ENCODE measurements at places on chromosomes 12 and 14.
A peak's percentile ranks its signal among the peaks of the same experiment; 100 is the strongest.

DNA sequence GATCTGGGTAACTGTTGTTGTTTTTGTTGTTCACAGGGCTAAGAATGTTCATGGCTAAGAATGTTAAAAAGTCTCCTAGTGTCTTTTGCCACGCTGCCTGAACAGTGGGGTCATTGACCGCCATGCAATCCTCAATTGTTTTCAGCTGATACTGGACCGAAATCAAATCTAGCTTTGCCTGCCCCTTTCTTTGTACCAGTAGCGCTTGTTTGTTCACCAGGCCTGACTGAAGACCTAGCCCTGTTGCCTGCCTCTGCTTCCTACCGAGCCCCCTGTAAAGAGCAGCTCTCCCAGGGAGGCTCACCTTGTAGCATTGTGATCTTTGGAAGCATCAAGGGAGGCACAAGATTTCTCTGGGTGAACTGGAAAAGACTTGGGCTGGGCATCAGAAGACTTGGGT lies 6.7 kb downstream of the PSEN1 start:
- no peak for DNase-seq

DNA sequence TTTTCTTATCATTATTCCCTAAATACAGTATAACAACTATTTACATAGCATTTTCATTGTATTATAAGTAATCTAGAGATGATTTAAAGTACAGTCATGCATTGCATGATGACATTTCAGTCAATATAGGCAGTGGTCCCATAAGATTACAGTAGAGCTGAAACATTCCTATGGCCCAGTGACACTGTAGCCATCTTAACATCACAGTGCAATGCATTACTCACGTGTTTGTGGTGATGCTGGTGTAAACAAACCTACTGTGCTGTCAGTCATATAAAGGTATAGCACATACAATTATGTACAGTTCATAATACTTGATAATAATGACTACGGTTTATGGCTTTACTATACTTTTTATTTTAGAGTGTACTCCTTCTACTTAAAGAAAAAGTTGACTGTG lies 13.3 kb downstream of the LLPH start:
- DNase-seq: peak; percentile 56

GRCh38 chr14:75341620-75342019 lies 63.0 kb downstream of the FOS start:
- DNase-seq: no peak

GRCh38 chr12:70043490-70044138 lies 199.6 kb upstream of the CNOT2 start:
- no peak for DNase-seq

DNA sequence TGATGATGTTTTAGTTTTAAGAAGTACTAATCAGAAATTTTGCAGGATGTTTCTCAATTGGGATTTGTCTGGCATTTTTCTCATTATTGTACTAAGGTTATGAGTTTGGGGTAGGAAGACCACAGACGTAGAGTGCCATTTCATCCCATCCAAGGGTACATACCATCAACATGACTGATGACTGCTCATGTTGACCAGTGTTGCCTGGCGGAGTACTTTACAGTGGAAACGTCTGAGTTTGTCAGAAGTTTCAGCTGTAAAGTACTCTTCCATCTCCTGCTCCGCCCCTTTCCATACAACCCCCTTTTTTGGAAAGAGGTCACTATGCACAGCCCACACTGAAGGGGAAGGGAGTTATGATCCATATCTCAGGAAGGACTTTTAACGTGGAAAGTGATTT lies 74.2 kb downstream of the RCOR1 start:
- DNase-seq: no peak

- peak; percentile 41 for DNase-seq
These were observed 9.2 kb downstream of the TUNAR start for GRCh38 chr14:95885866-95886265.

DNA sequence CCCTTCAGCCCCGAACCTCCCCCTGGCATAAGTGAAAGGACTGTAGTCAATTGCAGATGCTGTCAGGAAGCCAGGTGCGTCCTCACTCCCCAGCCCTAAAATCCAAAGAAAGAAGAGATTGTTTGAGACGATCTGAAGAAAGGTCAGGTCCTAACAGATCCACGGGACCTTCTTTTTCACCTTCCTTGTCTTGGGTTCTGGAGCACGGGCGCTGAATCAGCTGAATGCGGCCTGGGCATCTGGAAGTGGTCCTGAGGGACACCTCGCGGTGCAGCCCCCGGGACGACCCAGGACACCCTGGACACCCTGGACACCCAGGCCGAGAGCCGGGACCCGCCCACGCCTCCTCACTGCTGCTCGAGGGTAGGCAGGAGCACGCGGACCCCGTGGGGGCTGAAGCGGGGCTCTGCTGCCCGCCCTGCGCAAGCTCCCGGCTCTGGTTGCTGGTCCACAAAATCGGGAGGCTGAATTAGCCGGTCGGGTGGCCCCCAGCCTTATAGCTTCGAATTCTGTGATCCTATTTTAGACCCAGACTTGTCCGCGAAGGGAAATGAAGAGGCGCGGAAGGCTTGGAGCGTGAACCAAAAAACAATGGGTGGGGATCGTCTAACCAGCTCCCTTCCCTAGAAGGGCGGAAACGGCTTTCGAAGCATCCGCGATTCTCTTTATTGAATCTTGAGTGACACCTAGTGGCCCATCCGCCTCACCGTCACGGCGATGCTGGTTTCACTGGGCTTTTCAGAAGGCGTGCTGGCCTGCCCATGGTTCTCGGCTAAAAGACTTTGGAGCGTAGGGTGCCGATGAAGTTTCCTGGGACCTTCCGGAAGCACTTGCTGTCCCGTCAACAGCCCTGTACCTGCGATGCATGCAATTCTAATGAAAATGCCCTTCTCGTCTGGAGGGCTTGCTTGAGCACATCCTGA lies 46.4 kb upstream of the PLXNC1 start:
- peak; percentile 94 for DNase-seq

- DNase-seq: peak; percentile 42
These were observed 47.4 kb downstream of the AVPR1A start for GRCh38 chr12:63103494-63104131.

DNA sequence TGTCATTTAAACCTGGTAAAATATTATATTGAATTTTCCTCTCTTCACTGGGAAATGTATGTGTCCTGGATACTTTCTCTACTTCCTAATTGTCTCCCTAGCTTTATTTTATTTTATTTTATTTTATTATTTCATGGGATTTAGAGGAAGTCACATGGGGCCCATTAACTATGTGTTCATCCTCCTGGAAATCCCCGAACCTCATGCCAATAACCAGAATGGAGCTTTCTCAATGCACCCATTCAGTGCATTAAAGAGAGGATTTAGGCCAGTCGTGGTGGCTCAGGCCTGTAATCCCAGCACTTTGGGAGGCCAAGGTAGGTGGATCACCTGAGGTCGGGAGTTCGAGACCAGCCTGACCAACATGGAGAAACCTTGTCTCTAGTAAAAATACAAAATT lies 1.3 kb upstream of the RPGRIP1 start:
- no peak for DNase-seq

DNA sequence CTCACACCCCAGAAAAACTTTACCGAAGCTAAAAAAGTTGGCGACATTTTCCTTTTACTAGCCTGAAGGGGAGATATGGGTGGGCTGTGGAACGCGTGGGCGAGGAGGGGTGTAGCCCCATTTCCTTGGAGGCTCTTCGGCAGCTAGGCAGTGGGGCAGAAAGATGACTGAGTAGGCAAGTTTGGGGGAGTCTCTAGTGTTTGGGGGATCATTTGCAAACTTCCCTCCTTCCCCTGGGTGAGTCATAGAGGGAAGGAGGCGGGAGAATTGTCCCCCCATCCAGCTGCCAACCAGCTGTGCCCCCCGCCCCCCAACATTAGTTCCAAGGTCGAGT lies 2.3 kb downstream of the GLI1 start:
- DNase-seq: no peak

DNA sequence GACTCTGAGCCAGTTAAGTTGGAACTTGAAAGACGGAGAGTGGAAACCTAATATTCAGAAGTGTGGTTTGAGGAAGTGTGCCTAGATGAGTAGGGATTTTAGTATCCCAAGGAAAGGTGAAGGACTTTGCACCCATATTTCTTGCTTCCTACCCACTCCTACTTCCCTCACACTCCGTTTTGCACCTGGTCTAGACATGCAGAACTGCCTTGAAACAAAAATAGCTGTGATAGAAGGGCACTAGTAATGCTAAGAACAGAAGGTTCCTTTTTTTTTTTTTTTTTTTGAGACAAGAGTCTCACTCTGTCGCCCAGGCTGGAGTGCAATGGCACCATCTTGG lies 732 bp upstream of the ARF3 start:
- DNase-seq: no peak

- no peak for DNase-seq
These were observed 34.1 kb downstream of the CCDC85C start for GRCh38 chr14:99569725-99570543.

DNA sequence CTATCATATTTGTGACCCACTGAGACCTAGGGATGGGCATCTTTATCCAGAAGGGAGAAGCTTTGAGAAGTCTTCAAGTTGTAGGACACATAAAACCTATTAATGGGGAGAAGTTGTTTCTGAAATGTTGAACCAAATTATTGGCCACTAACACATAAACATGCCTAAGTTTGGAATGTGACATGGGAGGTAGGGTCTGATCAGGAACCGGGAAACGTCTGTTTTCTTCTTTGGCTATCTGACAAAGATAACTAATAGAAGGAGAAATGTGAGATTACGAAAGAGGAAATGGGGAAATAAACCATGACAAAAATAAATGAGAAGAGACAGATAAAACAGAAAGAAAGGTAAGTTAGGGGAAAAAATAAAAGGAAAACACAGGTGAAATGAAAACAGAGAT lies 425.2 kb downstream of the EGLN3 start:
- DNase-seq: no peak

GRCh38 chr12:62971769-62972525 lies 37.0 kb upstream of the PPM1H start:
- no peak for DNase-seq

DNA sequence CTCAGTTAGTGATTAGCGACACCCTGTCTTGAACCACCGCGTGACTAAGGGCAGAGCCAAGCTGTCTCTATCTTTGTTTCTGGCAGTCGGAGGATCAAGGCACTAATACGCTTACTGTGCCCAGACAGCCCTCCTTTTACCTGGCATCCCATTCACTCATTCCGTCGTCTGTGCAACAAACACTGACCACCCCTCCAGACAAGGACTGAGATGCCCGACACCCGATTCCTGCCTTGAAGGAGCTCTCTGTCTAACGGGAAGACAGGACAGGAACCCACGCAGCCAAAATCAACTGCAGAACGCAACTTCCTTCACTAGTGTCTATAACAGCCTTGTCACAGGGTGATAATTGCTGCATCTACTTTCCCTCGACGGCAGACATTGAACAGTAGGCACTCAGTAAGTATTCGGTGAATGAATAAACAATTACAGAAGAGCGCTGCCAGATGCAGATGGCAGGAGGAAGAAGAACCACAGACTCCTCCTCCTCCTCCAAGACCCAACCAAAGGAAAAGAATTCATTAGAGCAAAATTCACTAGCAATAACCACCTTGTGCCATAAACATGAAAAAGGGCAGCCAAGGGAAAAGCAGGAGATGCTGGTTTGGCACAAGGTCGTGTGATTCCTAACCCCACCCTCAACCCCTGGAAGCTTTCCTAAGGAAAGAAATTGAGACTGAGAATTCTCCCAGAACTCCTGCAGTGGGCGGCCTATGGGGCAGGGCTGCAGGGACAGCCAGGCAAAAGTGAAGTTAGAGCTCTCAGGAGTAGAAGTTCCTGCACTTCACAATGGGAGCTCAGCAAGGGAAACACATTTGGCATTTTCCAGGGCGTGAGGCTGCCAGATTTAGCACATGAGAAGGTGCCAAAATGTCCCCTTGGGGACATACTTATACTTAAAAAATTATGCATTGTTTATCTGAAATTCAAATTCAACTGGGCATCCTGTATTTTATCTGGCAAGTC lies 186.6 kb upstream of the DIO3 start:
- no peak for DNase-seq

GRCh38 chr14:89626233-89626806 lies 209.3 kb upstream of the FOXN3 start:
- DNase-seq: no peak

- peak; percentile 78 for DNase-seq
These were observed 229.5 kb downstream of the NAV3 start for GRCh38 chr12:78060186-78060585.

DNA sequence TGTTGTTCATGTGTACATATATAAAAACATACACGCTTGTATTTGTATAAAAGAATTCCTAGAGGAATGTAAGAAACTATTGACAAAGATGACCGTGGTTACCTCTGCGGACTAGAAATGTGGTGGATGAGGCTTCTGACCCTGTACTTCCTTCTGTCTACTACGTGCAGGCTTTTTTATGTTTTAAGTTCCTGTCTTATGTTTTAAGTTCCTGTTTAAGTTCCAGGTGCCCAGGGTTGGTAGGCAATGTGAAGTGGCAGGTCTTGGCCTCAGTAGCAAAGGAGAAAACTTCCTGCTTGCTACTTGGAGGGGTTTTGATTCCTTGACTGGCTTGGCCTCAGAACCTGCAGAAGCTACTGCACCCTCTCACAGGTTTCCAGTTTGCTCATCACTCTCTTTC lies 11.6 kb downstream of the POMT2 start:
- DNase-seq: no peak

GRCh38 chr12:121823101-121823726 lies 19.4 kb downstream of the SETD1B start:
- no peak for DNase-seq

- DNase-seq: no peak
These were observed 39.5 kb upstream of the DUSP6 start for GRCh38 chr12:89391726-89392336.

DNA sequence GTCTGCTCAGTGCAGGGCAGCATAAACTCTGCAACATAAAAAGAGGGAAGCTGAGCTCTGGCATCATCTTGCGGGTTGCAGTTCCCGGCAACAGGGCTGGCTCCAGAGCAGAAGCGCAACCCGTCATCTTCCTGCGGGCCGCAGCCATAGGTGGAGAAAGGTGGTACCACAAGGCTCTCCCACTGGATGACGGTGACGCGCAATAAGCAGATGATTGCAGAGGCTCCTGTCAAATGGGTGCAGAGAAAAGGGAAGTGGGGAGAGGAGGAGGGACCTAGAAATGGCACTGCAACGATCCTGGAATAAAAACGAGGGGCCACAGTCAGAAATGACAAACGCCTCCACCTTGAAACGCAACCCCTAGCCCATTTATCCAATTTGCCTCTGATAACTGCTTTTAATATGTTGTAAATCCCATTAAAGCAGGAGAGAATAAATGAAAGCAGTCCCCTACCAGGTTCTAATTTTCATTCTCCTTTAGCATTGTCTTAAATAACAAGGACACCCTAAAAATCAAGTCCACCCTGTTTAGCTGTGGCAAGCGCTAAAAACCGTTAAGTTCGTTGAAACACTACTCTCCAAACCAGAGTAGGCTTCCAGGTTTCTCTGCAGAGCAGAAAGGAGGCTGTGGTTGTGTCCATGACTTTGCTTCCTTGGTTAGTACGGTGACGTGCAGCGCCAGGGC lies 30.9 kb upstream of the TUBA1C start:
- no peak for DNase-seq

DNA sequence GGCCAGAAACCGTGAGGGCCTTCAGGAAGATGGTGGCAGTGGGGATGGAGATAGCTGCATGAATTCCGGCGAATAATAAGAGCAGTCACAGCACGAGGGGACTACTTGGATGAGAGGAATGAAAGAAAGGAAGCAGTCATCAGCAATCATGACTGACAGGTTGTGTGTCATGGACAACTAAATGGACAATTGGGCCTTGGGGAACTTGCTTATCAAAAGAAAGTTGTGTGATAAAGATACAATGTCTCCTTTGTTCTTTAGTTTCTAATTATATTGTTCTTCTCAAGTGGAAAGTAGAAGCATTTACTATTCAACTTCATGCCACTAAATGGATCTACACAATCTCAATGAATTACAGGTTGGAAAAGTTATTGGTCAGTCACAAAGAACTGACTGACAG lies 130.5 kb downstream of the TMTC1 start:
- no peak for DNase-seq
